ENCODE measurements at places on chromosomes 12 and 14.

DNA sequence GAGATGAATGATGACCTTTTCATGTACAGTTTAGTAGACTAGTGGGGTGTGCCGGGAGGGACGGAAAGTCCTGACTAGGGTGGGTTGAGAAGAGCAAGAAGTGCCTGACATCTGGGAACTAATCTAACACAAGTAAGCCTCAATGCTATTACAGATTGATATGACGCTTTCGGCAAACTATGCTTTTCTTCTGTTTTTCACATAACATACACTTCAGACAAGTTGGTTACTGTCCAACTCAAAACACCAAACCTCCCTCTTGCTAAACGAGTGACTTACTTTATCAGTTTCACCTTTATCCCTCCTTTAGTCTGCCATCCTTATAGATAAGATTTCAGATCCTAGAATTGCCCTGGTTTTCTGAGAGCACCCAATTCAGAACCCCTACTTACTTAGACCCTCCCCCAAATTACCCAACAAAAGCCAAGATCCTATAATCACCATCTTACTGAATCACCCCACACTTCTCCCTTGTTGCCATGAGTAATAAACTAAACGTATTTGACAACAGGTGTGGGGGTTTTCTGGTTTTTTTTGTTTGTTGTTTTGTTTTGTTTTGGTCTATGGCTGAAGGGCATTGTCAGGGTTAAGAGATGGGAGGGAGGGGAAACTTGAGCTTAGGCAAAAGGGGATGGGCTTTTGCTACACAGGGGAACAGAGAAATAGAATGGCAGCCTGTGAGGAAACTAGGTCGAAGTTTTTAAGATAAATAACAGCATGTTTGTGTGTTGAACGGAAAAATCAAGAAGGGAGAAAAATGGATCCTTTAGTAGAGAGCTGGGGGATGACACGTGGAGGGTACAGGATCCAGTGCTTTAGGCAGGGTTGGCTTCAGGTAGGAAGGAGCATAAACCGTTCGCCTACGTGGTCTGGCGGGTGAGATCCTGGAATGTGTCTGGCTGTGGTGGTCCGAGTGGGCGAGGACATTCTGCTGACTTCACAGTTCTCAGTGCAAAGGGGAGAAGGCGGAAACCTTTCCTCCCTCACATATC is 6.1 kb upstream of the PSMA3 start:
- DNase-seq, result peak; percentile 69

- DNase-seq, result peak; percentile 94
These were observed 38.3 kb upstream of the PNMA1 start for GRCh38 chr14:73752297-73752992.

- no peak for DNase-seq
These were observed 1.3 kb downstream of the CLEC7A start for GRCh38 chr12:10128687-10129086.

GRCh38 chr14:101473795-101474562 is 87.3 kb upstream of the DIO3 start:
- DNase-seq, result no peak

DNA sequence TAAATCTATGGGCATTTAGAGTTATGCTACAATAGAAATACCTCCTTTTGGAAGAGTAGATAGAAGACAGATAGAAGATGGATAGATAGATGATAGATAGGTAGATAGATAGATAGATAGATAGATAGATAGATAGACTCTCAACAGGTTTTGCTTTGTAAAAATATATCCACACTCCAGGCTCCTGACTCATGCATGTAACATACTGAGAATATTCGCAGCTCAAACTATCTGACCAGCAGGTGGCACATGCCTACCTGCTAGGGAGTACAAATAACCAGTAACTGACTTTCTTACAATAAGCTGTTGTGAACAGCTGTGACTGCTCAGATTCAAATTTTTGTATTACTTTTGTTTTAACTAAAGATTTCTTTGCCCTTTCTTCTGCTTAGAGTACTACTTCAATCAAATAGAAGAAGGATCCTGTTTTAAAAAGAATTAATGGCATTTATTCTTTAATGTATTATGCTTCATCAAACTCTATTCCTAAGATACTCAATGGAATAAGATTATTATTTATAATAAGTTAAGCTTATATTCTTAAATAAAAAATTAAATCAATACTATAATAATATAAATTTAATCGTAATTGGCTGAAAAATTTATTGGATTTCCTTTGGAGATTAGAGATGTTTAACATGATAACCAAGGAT is 15.8 kb upstream of the CPNE8 start:
- DNase-seq, result no peak

DNA sequence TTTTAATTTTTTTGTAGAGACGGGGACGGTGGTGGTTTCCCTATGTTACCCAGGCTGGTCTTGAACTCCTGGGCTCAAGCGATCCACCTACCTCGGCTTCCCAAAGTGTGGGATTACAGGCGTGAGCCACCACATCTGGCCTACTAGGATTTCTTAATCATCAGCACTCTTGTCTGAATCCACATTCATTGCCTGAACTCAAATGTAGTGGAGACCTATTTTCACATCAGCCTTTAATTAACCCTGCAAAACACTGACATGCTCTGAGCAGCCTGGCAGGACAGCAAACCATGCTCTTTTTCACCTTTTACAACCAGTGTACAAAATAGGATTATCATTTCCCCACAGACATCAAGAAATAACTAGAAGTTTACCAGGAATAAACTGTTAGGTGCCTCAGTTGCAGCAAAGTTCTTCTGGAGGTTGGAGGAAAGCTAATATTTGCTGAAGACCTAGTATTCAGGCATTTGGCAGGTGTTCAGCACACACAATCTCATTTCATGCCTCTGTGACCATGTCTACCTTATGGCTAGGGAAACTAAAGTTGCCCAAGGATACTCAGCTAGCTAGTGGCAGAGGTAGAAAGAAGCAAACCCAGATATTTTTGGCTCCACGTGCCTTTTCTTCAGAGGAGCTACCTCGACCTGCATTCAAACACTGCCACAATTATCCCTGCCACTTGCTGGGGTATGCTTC is 37.7 kb downstream of the CFL2 start:
- DNase-seq, result no peak

- DNase-seq, result peak; percentile 71
These were observed 27.4 kb downstream of the PCNX1 start for GRCh38 chr14:70934502-70935134.

DNA sequence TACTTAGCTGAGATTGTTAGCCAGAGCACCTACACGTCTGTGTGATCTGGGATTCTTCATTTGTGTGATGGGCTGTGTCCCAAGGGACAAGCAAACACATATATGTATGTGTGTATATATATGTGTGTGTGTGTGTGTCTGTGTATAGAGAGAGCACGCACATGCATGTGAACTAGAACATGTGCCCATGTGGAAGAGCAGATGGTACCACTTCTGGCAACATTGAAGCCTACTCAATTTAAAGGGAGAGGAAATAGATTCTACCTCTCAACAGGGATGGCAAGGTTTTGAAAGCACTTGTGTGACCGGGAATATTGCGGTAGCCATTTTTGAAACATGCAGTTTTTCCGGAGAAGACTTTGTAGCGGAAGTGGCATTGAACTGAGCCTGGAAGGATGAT is 1.4 kb downstream of the TOMM20L start:
- no peak for DNase-seq

DNA sequence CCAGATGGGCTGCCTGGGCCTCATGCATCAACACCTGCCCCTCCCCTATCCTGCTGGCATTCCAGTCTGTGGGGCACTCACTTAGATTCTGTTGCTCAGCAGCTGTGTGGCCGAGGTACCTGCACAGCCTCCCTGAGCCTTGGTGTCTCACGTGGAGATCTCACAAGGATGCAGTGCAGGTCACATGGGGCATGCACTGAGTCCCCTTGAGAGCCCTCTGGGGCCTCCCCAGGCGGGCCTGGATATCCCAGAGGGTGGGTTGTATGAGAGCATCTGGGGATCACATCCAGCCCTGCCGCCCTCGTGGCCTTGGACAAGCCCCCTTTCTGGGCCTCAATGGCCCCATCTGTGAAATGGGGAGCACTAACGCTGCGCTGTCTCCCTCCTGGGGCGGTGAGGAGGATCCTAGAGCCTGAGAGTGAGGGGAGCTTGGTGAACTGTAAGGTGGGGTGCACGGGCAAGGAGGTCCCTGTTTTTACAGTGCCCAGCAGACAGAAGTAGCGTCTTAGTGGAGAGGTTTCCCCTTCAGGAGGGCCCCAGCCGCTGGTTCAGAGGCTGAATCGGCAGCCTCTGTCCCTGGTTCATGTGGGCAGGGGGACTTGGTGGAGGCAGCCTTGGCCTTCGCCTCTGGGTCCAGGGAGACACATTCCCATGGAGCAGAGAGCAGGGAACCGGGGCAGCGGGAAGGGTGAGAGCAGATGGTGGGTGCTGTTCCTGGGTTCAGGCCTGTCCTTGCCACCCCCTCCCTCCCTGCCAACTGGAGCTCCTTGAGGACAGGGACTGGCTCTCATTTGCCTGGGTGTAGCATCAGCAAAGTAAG is 791 bp upstream of the SLC25A47 start:
- no peak for DNase-seq

DNA sequence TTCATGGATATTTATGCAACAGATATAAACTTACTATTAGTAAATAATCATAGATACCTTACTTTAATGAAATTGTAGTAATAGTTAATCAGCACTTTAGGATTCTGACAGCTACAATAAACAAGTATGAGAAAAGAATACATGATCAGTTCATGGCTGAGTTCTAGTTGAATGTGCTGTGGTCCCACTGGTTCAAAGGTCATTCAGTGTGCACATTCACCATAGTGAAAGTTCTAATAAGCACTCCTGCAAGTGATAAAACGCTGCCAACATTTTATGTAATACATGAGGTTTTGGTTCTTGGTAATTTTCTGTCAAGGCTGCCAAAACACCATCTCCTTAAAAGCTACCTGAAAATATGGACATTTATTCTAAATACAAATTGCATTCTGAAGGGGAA is 92.6 kb downstream of the NUMB start:
- no peak for DNase-seq

DNA sequence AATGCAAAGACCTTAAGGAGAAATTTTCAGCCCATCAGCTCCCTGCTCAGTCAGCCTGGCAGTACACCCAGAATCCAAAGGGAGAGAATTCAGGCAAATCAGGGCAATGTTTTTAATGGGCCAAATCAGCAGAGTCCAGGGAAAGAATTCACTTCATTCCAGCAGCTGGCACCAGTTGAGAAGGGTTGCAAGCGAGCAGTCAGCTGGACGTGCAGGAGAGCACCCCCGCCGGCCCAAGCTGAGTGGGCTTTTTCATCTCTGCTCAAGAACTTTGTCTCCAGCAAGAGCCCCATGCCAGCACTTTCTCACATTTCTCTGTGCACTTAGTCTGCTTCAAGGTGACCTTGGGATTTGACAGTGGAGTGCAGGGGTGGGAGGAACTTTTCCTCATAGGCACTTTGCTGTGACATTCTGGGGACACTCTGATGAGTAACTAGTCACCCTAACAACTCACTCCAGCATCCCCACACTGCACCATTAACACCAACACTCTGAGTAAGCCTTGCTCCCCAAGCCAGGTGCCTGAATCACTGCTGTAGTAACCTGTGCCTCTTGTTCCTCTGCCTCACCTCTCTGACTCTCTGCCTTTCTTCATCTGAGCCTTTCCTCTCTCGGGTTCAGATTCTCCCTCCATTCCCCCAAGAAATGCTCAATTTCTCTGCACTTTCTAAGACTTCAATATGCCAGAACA is 2.2 kb downstream of the ENDOU start:
- DNase-seq, result no peak
